Keratinocyte (primary cell): ENCODE measurements at places on chromosomes 11 and 22. TPM values are rescaled to one million over a fixed set of nuclear protein-coding genes. Genes with fewer than 3 reads are reported as not detected.

- no peak for DNase-seq
Observed at GRCh38 chr11:37704791-37705190, 1106.8 kb upstream of the RAG2 start.

DNA sequence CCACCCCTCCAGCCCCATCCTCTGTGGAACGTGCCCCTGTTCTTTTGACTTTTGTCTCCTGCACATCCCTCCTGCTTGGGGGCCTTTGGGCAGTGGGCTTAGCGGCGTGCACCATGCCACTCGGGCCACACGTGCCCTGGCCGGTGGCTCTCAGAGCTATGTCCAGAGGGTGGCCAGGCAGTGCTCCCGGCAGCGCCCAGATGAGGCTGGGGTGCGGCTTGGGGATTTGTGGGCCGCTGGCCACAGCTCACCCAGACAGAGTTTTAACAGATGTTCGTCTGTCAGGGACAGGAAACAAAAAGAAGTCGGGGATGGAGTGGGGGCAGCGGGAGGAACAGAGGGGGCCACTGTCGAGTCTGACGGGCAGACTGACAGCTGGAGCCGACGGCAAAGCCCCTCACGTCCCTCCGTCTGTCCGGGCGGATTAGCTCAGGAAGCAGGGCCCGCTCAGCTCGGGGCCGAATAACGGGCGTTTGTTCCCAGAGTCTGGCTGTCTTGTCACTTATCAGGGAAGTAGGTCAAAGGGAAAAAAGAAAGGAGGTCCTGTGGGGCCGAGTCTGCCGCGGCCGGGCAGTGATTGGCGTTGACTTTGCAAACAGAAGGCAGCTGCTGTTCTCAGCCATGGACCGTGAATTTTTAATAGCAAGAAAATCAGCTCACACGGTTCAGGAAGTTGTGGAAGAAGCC lies 61.6 kb downstream of the LRP5 start:
- no peak for DNase-seq

- DNase-seq: no peak
Observed at GRCh38 chr11:18463439-18463838, 7.8 kb downstream of the LDHAL6A start.

- no peak for DNase-seq
Observed at GRCh38 chr11:12091956-12092558, 18.3 kb upstream of the MICAL2 start.

DNA sequence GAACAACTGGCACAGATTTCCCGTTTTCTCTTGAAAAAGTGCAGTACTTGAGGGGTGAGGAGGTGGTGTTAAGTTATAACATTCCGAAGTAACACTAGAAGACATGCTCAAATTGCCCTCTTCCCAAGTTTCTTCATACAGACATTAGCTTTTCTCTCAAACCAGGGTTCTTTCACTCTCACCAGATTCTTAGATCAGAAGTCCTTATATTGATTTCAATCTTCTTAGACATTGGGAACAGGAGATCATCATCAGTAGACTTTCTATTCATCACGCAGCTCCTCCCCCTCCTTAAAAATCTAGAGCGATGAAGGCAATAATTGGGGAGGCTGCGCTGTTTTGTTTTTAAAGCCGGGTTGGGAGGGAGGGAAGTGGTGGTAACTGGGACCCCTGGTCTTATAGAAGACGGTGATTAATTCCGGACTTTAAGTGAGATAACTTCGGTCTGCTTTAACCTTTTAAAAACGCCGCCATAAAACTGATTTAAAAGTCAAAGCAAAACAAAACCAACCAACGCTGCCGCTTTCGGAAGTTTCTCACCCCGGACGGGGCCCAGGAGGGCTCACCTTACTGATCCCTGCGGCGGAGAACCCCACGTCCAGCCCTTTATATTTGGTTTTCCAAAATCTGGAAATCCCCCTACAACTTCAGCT lies 665 bp downstream of the USP28 start:
- no peak for DNase-seq

DNA sequence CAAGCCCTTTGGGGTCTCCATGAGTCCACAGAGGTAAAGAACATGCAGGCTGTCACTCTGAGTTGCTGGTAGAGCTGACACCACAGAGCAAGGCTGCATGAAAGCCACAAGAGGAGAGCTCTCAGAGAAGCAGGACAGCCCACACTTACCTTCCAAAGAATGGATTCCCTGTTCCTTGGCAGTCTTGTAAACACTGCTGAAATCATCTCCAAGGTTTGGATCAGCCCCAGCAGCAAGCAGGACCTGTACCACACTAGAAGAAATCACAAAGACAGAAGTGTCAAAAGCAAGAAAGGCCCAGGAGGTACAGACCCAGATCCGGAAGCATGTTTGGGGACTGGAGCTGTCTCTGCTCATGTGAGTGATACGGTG lies 54.2 kb downstream of the CLPB start:
- DNase-seq: no peak

GRCh38 chr11:8019314-8020243 lies 32.4 kb downstream of the EIF3F start:
- no peak for DNase-seq

CREB3L1 gene
- 0.06 to 0.19 TPM in 2 of 3 replicates, not detected in the other for polyA plus RNA-seq

CCDC86 gene
- polyA plus RNA-seq: 21.4 to 44.1 TPM (median 29.3 TPM) in 3 replicates
